ENCODE measurements at places on chromosomes 12 and 14.

GRCh38 chr12:3103806-3104205 lies 26.6 kb downstream of the TSPAN9 start:
- no peak for DNase-seq

GRCh38 chr14:71246539-71246938 lies 339.3 kb downstream of the PCNX1 start:
- no peak for DNase-seq

DNA sequence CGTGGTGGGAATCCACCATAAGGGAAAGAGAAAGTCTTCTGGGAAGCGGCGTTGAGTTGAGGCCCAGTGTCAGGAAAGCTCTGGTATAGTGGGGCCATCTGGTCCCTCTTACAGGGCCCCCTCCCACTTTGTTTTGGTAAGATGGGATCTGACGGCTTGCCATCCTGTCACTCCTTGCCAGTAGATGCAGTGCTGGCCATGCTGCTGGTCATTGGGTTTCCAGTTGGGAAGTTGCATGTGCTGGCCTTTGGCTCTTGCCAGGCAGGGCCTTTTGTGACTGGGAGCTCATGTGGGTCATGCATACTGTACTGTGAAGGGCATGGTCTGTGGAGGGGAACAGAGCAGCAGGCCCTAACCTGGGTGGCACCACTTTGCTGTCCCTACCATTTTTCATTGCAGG lies 3.8 kb downstream of the TRAF3 start:
- no peak for DNase-seq

GRCh38 chr12:33605757-33606156 lies 166.1 kb upstream of the SYT10 start:
- DNase-seq: no peak

- no peak for DNase-seq
These were observed 1.7 kb upstream of the TNS2 start for GRCh38 chr12:53048033-53048779.

GRCh38 chr12:80702889-80703805 lies 4.3 kb upstream of the MYF6 start:
- DNase-seq: no peak

- no peak for DNase-seq
These were observed 51.2 kb upstream of the TMPO start for GRCh38 chr12:98464190-98464589.

DNA sequence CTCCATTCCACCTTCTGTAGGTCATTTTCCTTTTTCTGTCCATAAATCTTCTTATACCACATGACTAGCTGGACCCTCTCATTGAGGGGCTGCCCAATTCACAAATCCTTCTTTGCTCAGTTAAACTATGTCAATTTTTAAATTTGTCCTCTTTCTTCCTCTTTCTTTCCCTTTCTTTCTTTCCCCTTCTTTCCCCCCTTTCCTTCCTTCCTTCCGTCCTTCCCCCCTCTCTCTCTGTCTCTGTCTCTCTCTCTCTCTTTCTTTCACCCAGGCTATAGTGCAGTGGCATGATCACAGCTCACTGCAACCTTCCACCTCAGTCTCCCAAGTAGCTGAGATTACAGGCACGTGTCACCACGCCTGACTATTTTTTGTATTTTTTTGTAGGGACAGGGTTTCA lies 47.1 kb upstream of the TMEM263 start:
- no peak for DNase-seq

GRCh38 chr12:45745861-45746277 lies 16.4 kb downstream of the ARID2 start:
- DNase-seq: no peak

GRCh38 chr14:105853089-105853906 lies 326.9 kb downstream of the TMEM121 start:
- DNase-seq: no peak

DNA sequence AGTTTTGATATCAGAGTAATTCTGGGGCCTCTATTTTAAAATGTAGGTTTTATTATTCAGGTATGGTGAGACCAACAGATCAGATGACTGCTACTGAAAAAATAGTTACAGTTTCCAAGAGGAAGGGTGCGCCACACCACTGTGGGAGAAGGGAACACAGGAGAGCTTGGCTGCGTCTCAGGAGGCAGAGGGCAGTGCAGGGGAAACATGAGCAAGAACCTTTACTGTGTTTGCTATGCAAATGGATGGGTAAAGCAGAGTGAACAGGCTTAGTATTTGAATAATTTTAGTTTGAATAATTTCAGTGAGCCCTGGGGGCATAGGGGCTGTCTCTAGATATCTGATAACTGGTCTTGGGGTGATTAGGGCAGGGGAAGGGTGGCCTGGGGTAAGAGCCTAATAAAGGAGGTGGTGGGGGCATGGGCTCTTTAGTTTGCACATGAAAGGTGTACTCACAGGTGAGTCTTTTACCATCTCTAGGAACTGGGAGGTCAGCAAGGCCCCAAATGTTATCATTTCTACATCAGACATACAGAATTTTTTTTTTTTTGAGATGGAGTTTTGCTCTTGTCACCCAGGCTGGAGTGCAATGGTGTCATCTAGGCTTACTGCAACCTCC lies 196.8 kb upstream of the NEDD1 start:
- no peak for DNase-seq

- DNase-seq: no peak
These were observed 24.3 kb upstream of the SNAPC1 start for GRCh38 chr14:61737915-61738314.

GRCh38 chr14:51674294-51675002 lies 22.7 kb downstream of the FRMD6 start:
- no peak for DNase-seq

DNA sequence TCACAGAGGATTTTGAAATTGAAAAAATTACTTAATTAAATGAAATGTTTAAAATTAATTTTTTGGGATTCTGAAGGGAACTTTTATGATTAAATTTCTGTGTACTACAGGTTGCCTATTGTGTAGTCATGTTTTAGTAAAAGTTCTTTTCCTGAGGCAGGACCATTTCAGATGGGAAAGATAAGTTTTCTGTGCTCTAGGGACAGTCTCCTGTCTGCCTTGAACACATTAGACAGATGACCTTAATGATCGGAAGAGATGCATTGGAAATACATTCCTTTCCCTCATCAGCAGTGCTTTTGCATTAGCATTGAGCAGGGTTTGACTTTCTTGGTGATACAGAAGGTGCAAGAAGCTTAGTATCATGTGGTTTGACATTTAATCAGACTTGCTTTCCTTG lies 28.1 kb downstream of the CRADD start:
- no peak for DNase-seq

DNA sequence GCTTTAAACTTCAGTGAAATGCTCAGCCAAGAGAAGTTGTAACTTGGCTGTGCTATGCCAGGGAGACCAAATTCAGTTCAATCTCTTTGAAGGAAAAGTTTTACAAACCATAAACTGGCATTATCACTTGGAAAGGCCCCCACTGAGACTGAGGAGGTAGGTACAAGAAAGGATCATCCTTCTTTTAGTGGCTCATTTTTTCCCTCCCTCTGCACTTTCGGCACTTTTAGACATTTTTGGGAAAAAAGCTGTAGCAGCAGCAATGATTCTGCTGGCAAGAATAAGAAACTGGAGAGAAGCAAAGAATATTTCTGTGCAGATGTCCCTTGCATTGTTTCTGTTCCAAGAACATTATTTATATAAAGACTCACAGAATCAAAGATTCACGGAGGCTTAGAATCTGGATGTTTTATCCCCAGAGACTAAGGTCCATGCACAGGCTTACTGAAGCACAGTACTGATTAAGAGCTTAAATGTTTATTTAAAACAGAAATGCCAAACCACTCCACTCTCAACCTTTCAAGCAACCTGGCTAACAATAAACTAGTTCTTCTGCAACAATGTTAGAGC lies 12.3 kb downstream of the ZC2HC1C start:
- no peak for DNase-seq

GRCh38 chr12:132461526-132461925 lies 28.4 kb upstream of the FBRSL1 start:
- no peak for DNase-seq

- DNase-seq: no peak
These were observed 5.9 kb downstream of the HCAR1 start for GRCh38 chr12:122724641-122725243.

DNA sequence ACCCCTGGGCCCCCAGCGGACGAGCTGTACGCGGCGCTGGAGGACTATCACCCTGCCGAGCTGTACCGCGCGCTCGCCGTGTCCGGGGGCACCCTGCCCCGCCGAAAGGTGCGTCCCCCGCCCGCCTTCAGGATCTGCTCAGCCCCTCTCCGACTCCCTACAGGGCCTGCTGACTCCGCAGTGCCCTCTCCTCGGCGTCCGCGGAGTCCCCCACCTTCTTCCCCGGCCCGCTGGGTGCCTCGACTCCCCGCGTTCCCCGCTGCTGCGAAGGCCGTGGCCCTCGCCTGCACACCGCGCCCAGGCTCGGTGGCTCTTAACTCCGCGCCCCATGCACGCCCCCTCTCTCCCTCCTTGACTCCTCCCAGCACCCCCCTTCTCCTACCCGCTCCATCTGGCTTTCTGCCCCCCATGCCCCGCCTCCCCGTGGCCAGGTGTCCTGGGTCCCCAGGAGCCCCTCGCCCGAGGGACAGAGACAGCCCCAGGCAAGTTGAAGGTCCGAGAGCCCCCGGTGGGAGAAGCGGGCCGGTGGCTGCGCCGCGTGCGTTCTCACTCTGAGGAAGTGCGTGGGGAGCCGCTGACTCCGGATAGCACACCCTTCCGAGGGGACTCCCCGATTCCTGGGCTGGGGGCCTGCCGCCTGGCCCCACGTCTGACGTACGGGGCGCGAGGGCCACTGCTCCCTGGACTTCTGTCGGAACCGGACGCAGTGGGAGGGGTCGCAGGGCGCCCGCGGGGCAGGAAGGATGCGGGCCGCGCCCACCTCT lies 594 bp downstream of the TAMALIN start:
- peak; percentile 60 for DNase-seq

DNA sequence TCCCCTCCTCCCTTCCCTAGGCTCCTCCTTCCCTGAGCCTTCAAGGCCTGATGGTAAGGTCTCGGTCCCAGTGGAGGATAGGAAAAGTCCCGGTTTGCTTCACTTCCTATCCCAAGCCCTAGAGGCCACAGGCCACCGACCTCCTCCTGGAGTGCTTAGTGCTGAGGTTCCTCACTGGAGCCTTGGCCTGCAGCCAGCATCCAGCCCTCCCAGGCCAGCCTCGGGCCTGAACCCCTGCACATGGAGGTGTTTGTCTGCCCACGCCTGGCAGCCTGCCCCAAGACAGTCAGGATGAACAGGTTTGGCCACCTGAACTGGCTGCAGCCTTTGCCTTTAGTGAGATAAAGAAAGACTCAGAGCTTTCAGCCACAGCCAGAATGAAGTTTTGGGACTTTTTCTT lies 15.8 kb upstream of the KRT7 start:
- DNase-seq: no peak

DNA sequence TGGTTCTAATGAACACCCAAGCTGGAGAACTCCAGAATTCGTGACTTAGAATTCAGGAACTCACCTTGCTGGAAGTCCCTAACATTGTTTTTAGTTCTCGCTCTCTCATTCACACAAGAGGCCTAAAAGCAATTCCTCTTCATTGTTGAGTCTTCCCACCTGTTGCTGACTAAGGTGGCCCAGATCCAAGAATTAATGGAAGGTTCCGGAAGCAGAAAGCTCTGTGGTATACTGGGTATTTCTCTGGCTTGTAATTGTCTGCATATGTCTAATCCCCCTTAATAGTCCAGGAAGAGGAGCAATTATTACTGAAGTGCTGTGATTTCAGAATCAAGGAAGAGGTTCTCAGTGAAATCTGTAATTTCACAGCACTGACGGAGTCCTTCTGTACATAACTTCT lies 31.4 kb downstream of the TMEM233 start:
- no peak for DNase-seq

GRCh38 chr14:74763803-74764531 lies 851 bp downstream of the YLPM1 start:
- DNase-seq: no peak

- DNase-seq: no peak
These were observed 11.5 kb upstream of the PCED1B start for GRCh38 chr12:47067771-47068431.

- DNase-seq: no peak
These were observed 185.7 kb upstream of the BTG1 start for GRCh38 chr12:92331383-92331782.

DNA sequence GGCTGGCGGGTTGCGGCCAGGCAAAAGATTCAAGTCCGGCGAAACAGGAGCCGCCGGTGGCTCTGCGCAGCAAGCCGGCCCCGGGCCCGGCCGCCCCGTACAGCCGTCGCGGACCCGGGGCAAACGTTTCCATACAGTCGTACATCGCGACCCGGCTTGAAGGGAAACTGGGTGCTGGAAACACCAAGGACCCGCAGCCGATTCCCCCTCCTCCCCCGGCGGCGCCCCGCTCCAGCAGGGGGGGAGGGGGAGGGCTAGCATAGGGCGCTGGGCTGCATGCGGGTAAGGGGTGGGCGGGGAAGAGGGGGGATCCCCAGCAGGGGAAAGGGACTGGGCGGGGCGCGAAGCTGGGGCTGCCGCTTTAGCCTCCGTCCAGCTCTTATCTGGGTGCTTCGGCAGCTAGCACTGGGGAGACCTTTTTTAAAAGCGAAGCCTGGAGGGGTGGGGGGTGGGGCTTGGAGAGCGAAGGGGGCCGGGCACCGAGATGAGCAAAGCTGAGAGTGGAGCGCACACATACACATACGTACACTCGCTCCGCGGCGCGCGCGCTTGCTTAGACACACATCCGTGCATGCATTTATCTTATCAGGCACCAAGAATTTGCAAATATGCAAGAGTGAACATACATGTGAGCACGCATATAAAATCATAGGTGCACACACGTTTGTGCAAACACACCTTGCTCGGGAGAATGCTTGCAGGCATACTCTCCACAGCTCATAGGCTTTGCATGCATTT lies 11.9 kb downstream of the RARG start:
- peak; percentile 83 for DNase-seq

GRCh38 chr12:15584366-15585041 lies 204.7 kb downstream of the EPS8 start:
- no peak for DNase-seq

- DNase-seq: no peak
These were observed 15.1 kb upstream of the LRP10 start for GRCh38 chr14:22856428-22856827.

- DNase-seq: no peak
These were observed 93.5 kb downstream of the ATXN2 start for GRCh38 chr12:111505601-111506036.

DNA sequence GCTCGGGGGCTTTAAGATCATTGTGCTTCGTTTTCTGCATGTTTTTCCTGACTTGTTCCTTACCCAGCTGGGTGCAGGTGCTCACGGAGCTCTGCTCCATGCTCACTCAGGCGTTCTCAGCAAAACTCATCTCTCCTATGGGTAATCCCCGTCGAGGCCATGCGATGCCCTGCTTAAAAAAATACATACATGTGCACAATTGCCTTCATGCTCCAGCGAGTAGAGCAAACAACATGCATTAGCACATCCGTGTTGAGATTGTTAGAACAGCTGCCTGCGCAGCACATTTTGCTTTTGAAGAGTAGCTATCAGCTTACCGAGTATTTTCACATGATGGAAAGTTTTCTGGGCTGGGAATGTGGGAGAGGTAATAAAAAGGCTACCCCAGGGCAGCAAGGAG lies 16.2 kb downstream of the AACS start:
- no peak for DNase-seq

- DNase-seq: no peak
These were observed 374.5 kb downstream of the EMP1 start for GRCh38 chr12:13571035-13571434.

- DNase-seq: no peak
These were observed 10.7 kb downstream of the DDX47 start for GRCh38 chr12:12823811-12824210.

GRCh38 chr14:74974364-74975058 lies 19.1 kb upstream of the PGF start:
- no peak for DNase-seq
